ENCODE measurements at places on chromosomes 1 and 21. TPM values are rescaled to one million over a fixed set of nuclear protein-coding genes. Genes with fewer than 3 reads are reported as not detected.

The PLXNA2 gene
- total RNA-seq = 185 TPM

The RAP1GAP gene
- total RNA-seq = 0.07 TPM

The FAM229A gene
- 1.5 TPM for total RNA-seq

The GBP5 gene
- total RNA-seq = not detected

Data from thoracic aorta endothelial cell (primary cell).